Heart right ventricle (tissue), 16 donors: ENCODE measurements at places on chromosomes 1 and 21.

DNA sequence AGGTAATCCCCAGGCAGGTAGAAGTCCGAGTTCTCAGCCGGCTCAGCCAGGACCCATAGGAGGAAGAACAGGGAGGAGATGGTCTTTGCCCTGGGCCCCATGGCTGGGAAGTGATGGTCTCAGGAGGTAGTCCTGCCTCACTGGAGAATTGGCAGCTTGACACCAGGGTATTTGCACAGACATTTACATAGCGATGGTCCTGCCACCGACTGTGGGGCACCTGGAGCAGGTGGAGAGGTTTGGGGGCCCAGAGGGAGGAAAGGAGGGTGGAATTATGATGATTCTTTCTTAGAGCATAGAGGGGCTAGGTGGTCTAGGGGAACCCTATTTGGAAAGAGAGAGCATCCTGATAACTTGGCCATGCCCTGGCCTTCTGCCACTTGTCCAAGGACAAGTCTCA, at the start of gene TAS1R2:
Gene TAS1R2, minus strand, starts transcription at position 101 of the 400 bp plus-strand sequence. Its CDS starts 0 bp downstream, at position 101.
- DNase-seq, result no peak

DNA sequence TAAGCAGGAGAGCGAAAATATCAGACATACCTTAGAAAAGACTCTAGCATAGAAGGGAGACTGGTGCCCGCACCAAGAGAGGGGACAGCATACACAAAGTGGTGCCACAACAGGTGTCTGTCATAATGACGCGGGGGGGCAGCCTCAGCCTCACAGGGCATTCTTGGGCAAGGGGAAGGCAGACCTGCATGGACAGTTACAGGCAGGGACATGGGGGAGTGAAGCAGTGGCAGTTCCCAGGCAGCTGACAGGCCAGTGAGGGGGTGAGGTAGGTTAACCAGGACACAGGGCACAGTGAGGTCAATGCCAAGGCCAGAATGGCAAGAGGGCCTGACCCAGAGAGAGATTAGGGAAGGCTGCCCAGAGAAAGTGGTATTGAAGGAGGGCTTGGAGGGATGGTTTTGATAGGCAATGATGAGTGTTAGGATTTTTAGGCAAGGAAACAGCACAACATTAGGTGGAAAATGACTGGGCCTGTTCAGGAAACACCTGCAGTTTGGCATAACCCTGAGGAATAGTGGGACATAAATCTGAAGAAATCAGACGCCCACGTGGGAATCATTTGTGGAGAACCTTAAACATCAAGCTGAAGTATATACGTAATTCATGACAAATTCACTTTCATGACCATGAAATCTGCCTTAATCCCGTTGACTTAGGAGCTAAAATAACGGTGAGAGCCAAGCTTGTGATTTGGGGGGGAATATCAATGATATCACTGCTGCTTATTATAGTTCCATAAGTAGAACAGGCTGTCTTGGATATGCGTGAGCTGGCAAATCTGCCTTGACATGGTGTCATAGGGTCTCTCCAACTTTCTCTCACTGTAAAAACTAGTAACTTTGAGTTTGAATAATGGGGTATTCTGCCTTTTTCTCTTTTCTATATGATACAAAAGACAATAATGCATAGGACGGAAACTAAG, 8.9 kb downstream of the PTPN14 start:
- no peak for DNase-seq

GRCh38 chr1:31040038-31040437, 25.5 kb downstream of the PUM1 start:
- no peak for DNase-seq

- no peak for DNase-seq
These were observed 788 bp upstream of the TXNIP start for GRCh38 chr1:145997016-145997717.

DNA sequence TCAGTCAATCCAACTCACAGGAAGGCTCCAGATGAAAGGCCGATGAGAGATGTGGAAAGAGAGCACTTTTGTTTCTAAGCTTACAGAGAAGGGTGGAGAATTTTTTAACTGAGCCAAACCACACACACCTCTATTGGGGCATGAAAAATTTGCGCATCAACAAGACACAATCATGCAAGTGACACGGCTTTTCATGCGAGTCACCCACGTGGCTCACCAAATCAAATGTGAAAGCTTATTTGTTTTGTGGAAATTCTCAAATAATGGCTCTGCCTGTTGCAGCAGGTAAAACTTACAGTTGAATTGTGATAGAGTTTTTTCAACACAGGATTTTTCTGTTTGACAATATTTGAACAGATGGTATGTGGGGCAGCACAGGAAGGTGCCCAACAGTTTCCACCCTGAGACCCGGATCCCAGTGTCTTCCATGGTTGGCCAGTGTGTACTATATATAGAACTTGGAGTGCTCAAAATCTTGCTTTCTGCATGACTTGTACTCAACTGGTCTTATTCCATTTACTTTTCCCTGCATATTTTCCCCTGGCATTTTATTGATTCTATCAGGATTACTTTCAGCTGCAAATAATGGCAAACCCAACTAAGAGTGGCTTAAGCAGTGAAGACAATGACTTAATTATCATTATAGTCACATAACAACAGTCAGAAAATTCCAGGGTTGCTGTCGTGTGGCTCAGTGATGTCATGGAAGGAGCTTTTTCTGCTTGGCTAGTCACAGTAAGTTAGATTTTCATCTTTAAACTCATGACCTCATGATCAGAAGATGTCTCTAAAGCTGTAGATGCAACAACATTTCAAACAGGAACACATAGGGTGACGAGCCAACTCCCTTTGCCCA, 90.6 kb upstream of the SIM2 start:
- no peak for DNase-seq

GRCh38 chr1:88741413-88741812, 57.3 kb downstream of the PKN2 start:
- no peak for DNase-seq

GRCh38 chr1:205858141-205858961, 8.4 kb upstream of the PM20D1 start:
- DNase-seq, result no peak

DNA sequence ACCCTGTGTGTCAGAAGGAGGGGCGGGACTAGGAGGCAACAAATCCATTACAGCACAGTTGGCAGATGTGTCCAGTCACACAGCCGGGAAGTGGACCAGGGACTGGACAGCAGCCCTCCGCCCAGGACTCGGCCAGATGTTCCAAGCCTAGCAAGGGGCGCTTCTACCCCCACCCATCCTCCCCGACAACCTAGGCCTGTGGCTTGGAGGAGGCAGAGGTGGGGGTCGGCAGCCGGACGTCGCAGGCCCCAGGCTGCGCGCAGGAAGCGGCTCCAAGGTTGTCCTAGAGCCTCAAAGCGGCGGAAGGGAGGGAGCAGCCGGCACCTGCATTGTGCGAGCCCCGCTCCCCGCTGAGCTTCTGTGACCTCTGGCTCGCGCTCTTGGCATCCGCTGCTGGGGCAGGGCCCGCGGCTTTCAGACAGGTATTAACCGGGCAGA, 20.6 kb upstream of the MYCL start:
- no peak for DNase-seq

- peak; percentile 33 for DNase-seq
These were observed at the start of gene LRRN2 for GRCh38 chr1:204685236-204686006. TSS of gene LRRN2 (minus strand) at chr1:204685738. CDS start at chr1:204619992, 65,746 bp downstream.

GRCh38 chr1:245105815-245106410, 48.9 kb upstream of the KIF26B start:
- DNase-seq, result no peak

DNA sequence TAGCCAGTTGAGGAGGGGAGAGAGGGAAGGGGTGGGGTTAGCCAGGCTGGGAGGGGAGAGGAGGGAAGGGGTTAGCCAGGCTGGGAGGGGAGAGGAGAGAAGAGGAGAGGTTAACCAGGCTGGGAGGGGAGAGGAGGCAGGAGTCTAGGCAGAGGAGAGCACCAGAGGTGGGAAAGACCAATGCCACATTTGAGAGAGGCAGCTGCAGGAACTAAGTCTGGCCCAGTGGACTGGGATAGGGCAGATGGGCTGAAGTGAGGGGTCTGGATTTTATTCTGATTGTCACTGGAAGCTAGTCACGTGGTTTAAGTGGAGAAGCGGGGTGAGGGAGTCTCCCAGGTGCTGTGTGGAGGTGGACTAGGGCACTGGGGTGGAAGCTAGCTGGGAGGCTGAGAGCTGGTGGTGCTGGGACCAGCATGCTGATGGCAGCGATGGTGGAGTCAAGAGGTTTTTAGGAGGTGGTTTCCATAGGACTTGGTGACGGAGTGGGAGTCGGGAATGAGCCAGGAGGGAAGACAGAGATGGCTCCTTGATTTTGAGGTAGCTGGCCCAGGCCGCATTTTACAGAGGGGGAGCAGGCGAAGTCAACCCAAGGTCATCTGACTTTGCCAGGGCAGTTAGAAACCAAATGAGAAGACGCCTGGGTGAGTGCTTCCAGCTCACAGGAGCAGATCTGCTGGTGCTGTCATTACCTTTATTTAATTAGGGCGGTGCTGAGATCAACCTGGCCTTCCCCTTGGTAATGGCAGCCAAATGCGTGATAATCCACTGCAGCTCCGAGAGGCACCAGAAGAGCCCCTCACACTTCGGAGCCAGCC, 42.8 kb downstream of the DISP3 start:
- no peak for DNase-seq

GRCh38 chr1:234170622-234171021, 202.6 kb upstream of the COA6 start:
- DNase-seq, result no peak

DNA sequence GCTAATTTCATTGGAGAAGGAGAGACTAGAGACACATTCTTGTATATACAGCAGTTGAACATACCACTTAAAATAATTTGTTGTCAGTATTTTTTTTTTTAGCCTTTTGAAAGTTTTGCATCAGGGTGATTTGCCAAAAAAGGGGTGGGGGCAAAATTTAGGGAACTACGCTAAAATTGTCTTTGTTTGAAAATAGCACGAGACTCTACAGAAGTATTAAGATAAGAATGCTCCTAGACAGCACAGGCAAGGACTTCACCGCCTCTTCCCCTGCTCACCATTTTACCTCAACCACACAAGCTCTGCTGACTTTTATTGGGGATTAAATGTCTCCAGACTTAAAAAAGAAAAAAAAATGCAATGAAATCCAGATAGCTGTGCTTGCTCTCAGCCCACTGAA, 236.1 kb upstream of the USP25 start:
- no peak for DNase-seq

- peak; percentile 54 for DNase-seq
These were observed 110.7 kb downstream of the SIPA1L2 start for GRCh38 chr1:232519186-232519585.

DNA sequence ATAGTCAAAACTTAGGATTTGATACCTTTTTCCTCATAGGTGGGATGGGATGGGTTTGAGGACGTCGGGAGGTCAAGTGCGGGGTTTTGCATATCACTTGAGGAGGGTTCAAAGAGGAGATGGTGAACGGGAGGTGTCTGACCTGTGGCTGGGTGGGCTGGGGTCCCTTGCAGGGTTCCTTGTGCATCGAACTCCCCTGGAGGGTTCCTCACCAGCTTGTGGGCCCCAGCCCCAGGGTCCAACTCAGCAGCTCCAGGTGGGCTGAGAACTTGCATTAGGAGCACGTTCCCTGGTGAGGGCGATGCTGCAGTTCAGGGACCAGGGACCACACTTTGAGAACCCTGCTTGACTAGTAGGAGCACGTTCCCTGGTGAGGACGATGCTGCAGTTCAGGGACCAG, 23.2 kb downstream of the TRPM2 start:
- DNase-seq, result no peak

DNA sequence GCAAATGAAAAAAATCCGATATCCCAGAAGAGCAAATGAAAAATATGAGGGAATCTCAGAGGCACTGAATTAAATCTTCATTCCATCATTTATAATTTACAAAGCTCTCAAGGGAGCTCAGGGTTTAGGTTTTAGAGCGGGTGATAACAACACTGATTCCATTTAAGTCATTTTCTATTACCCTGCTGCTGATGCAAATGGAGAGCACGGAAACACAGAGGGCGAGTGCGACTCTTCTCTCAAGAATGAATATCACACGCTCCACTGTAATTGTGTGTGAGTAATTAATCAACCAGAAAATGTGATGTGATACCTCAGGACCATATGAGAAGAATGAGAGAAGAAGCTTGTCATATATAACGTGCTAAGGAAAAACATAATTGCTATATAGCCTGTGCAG, 22.7 kb downstream of the CHML start:
- DNase-seq, result no peak

GRCh38 chr1:94971491-94971924, 44.6 kb upstream of the CNN3 start:
- DNase-seq, result no peak

DNA sequence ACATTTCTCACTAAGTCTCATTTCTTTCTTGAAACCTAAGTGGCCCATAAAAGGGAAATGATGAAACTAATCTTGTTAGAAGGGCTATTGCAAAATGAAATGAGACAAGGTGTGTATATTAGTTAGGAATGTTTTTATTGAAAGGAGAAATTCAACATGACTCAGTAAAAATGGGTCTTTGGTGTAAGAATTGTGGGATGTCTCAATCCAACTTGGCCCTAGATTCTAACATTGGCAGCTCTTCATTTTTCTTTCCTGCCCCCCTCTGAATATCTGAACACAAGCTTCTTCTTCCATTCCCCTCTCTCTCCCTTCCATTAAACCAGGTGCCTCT, 26.8 kb upstream of the TARBP1 start:
- no peak for DNase-seq

GRCh38 chr1:52119301-52120079, 22.4 kb upstream of the ZFYVE9 start:
- DNase-seq, result no peak

DNA sequence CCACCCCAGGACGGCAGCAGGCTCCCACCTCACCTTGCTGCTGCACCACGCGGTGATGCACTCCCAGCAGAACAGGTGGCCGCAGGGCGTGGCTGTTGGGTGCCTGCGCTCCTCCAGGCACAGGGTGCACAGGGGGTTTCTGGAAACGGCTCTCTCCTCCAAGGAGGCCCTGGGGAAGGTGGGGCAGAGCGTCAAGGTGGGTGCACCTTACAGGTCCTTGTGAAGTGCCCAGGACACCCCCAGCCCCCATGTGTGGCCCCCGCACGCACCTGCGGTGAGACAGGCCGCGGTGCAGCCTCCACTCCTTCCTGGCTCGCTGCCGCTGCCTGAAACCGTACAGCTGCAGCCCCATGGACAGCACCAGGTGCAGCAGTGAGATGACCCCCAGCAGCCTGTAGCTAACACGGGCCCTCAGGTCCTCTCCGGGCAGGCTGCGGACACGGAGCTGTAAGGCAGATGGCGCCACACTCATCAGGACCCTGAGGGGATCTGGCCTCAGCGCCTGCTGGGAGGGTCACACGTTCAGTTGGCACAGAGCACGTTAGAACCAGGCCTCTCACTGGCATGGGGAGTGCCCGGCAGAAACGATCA, 5.8 kb downstream of the PEX10 start:
- no peak for DNase-seq

DNA sequence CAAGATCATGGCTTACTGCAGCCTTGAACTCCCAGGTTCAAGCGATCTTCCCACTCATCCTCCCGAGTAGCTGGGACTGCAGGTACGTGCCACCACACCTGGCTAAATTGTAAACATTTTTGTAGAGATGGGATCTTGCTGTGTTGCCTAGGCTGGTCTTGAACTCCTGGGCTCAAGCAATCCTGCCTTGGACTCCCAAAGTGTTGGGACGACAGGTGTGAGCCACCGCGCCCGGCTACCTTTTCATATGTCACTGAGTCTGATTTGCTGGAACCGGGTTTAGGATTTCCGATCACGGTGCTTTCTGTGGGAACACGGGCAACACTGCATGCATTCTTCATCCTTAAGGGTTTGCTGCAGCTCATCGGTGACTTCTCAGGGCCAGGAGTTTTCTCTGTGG, 32.2 kb upstream of the PCBP3 start:
- DNase-seq, result no peak
